ENCODE measurements at places on chromosomes 3 and 15.

- DNase-seq: no peak
Measured at GRCh38 chr3:112848196-112848595, 1.5 kb upstream of the CD200R1L start.

DNA sequence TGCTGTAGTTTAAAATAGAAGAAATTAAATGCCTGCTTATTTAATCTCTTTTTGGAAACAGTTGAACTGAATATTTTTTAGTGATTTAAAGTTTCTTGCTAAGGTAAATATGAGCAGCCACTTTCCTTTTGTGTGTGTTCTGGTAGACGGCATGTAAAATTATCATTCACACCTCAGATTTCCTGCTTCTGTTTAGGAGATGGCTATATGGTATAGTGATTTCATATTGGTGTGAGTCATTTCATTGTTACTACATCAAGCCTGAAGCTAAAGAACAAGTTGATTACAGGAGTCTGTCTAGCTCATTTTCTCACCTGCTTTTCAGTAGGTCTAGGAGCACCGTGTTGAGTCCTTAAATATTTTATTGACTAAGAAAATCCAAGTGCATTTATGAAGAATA lies 2.2 kb downstream of the LRCH3 start:
- no peak for DNase-seq

GRCh38 chr3:13385373-13385965 lies 34.7 kb downstream of the NUP210 start:
- no peak for DNase-seq

GRCh38 chr3:156704370-156705036 lies 30.1 kb downstream of the TIPARP start:
- DNase-seq: no peak

DNA sequence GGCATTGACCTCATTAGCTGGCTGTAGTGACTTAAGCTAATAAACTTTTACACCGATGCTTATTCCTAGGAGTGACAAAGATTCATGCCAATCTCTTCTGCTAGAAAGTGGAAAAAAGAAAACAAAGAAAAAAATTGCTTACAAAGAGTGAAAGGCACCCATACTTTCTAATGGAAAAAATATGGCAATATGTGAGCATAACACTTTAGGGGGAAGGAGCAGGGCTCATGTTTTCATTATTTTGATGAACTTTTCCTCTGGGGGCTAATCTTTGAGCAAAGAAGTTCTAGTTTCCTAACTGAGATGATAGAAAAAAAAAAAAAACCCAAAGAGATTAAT lies 94.8 kb upstream of the THRB start:
- no peak for DNase-seq

DNA sequence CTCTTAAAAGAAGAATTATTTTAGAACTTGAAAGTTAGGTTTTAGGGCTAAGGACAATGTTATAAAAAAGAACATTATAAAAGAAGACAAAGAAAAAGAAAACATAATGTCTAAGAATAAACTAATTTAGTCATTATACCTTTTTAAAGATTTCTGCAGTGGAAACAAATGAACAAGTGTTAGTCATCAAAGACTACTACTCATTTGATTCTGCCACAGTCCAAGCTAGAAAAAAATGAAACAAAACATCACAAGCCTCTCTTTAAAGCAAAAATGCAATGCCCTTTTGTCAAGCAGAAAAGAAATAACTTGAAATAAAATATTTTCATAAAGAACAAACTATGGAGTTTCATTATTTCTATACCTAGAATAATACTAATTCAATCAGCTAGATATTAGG lies 102.0 kb downstream of the TBC1D5 start:
- no peak for DNase-seq

DNA sequence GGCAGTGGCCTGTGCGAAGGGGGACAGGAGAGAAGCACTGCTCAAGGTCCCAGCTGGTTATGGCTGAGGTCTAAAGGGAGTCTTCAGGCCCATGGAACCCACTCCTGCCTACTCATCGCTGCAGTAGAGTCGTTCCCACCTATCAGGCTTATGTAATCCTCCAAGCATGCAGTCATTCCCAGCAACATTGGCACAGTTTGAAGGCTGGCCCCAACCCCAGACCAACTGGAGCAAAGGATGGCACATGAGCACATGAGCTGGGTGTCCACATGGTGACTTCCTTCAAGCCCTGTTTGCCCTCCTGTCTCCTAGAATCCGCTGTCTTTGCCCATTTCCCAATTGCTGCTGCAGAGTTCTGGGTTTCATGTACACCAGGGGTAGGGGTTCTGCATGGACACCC lies 60.5 kb upstream of the FGD5 start:
- DNase-seq: no peak

DNA sequence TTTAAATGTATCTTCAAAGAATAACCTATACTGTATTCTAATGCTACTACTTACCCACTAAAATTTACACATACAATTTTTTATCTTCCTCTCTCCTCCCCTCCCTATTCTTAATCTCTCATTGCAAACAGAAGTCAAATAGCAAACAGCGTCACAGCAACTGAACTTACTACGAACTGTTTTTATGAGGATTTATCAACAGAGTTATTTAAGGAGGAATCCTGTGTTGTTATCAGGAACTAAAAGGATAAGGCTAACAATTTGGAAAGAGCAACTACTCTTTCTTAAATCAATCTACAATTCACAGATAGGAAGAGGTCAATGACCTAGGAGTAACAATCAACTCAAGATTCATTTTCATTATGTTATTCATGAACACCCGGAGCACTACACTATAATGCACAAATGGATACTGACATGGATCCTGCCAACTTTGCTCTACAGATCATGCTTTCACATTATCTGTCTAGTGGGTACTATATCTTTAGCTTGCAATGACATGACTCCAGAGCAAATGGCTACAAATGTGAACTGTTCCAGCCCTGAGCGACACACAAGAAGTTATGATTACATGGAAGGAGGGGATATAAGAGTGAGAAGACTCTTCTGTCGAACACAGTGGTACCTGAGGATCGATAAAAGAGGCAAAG lies 984 bp downstream of the FGF7 start:
- no peak for DNase-seq

- no peak for DNase-seq
Measured at GRCh38 chr3:184914628-184915027, 102.7 kb downstream of the VPS8 start.

DNA sequence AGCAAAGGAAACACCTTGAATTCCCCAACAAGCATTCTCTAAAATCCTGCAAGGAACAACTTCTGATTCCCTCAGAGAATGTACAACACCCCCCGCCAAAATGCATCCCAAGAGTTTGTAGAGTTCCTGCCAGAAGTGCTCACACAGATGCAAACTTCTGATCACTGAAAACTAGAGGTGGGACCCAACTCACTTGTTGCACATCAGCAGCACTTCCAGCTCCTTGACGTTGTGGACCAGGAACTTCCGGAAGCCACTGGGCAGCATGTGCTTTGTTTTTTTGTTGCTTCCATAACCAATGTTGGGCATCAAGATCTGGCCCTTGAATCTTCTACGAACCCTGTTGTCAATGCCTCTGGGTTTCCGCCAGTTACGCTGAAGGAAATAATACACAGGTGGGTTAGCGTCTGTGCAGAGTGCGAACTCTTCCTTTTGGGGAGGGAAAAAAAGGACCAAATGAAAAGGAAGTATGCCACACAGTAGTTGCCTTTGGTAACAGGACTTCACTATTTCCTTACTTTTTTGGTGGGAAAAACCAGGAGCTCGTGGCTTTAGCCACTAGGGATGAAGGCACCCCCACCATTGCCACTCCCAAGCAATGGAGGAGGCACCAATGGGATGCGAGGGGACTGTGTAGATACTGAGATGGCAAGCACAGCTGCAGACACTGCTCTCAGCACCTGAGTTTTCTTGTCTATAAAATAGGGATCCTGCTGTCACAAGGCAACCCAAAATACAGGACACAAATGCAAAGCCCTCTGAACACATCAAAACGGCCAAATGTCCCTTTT lies 2.0 kb downstream of the RPL32 start:
- no peak for DNase-seq

- no peak for DNase-seq
Measured at GRCh38 chr3:149670742-149671492, 13.1 kb upstream of the WWTR1 start.

GRCh38 chr15:48855501-48856440 lies 22.2 kb upstream of the EID1 start:
- DNase-seq: no peak

DNA sequence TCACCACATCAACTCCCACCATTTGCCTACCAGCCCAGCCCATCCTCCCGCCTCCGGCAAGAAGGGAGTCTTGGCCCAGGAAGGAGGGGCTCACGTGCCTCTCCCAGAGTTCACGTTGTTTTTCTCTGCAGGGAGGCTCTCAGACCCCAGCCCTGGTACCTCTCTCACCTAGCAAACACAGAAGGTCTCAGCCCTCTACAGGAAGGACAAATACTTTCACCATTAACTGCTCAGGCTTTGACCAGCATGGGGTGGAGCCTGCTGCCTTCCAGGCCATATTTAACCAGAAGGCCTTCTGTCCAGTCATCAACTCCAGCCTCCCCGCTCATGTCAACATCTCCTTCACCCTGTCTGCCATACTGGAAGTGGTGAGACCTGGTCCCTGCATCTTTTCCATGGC lies 19.0 kb upstream of the HTR3E start:
- DNase-seq: no peak

DNA sequence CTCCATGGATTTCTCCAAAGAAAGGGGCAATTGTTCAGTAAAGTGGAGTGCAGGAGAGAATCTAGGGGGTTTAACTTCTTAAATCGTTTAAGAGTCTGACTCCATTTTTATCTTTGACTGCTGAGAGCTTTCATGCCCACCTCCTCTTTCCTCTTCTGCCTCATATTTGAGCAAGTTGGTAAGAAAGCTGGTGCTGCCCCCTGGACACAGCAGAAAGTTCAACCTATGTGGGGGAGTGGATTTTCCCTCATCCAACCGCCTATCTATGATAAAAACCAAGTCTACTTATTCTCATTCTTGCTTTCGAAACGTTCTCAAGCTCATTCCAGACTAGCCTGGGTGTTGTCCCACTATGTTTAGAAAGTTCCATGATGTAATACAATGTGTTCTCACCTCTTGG lies 26.0 kb downstream of the HHLA2 start:
- no peak for DNase-seq

DNA sequence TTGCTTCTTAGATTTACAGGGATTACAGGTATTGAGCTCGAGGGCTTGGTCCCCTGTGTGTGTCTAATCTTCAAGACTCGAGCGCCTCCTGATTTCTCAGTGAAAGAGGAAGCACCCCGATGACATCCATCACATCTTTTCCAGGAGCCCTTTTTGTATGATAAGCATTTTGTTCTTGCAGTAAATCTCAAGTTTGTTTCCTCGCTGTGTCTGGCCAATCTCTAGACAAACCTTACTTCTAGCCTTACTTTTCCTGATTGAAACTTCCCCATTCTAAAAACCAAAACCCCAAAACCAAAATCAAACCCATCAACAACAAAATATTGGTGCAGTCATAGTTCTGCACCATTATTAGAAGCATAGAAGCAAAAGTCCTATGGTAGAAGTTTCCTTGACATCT lies 286.0 kb downstream of the NFKBIZ start:
- DNase-seq: no peak

GRCh38 chr15:36707884-36708435 lies 128.5 kb downstream of the CDIN1 start:
- DNase-seq: no peak

DNA sequence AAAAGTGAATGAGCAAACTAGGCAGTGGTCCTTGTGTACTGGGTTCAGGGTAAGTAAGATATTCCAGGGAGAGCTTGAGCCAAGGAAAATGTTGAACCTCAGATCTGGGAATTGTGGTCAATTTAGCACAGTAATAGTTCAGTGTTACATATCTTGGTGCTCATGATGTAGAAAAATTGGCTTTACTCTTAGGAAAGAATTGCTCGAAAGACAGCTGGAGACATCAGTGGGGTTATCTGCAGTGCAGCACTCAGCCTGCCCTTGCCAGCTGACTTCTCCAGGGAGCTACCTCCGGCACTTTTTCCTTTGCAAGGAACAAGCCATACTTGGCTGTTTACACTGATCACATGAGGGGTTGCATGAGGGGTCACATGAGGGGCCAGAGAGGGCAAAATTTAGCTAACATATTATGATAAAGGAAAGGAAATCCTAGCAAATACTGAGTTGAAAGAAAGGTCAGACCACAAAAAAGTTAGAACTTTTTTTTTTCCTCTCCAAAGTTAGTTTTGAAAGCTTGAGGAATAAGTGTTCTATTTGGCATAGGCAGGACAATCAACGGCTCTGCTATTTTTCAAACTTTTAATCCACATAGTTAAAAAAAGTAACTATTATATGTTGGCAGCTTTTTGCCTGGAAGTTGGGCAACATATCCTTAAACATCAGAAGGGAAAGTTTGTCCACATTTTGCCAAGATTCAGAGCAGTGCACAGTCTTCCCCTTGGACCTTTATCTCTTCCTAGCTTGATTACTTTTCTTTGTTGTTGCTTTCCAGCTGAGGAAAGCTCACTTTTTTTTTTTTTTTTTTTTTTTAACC lies 92.4 kb downstream of the COL6A6 start:
- DNase-seq: no peak

DNA sequence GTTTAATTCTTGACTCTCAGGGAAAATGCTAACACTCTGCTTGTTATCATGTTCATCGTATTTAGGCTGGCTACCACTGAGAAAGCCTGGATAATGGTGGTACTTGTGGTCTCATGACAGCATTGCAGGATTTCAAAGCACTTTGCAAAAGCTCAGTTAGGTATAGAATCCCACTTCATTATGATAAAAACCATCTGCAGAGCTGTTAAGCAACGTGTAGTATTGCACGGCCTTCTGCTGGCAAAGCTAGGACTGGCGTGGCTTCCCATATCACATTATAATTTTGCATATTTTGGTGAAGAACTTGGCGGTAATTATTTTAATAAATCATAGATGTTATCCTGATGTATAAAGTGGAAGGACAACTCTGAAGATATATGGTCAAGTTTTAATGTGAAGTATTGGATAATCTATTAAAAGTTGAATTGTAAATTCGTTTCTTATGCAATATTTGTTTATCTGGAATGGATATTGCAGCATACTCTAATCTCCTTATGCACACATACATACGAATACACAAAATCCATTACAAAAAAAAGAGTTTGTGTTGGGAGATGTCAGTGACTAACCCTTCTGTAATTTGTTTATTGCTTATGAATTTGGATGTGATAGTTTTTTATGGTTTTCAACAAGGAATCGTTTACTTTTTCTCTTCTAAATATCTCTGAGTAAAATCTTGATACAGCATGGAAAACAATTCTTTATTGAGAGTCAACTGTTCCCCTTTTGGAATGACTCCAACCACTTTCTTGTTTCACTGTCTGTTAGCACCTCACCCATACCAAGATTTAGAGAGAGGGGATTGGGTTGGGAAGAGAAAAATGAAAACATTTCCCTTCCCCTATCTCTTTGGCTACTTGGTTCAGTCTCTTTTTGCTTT lies 9.2 kb downstream of the RAB8B start:
- DNase-seq: no peak

- DNase-seq: no peak
Measured at GRCh38 chr3:141482245-141482922, 4.4 kb upstream of the RASA2 start.

GRCh38 chr3:182000447-182000846 lies 288.7 kb downstream of the SOX2 start:
- DNase-seq: no peak

GRCh38 chr3:14223595-14223994 lies 45.0 kb downstream of the LSM3 start:
- DNase-seq: no peak

All from memory B cell (primary cell).